AG10803 (cell line): ENCODE measurements at places on chromosomes 12 and 14.

DNA sequence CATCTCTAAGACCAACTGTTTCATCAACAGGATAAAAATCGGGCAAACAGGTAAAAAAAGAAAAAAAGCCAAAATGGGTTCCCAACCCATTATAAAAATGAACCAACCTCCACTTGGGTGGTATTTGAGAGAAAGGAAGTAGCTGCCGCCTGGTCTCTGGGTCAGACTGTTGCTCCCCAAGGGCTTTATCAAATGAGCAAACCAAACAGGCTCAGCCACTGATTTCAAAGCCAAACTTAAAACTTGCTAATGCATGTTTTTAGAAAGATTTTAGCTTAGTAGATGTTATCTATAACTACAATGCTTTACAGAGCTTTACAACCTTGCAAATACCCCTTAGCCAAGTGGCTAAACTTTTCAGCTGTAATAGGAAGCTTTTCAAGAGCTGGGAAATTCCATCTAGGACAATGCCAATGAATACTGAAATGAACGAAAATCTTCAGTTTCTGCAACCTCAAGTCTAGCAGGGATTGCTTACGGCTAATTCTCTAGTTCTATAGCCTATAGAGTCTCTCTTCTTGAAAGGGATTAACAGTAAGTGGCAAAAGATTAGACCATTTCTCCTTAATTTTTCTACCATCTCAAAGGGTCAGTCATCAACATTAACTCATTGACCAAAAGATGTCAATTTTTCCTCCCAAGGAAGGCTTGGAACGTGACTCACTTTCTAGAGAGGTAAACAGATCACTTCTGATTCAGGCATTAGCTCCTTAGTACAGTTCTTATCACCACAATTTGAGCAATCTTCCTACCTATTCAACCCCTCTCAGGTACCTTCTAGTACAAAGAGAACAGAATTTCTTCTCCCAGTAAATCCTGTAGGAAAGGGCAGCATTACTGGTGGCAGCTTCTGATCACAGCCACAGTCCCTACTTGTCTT is 4.2 kb downstream of the PPM1H start:
- DNase-seq: no peak

GRCh38 chr12:3106579-3106978 is 29.4 kb downstream of the TSPAN9 start:
- DNase-seq: no peak

- no peak for DNase-seq
These were observed 260.9 kb upstream of the USP15 start for GRCh38 chr12:61999311-61999710.

DNA sequence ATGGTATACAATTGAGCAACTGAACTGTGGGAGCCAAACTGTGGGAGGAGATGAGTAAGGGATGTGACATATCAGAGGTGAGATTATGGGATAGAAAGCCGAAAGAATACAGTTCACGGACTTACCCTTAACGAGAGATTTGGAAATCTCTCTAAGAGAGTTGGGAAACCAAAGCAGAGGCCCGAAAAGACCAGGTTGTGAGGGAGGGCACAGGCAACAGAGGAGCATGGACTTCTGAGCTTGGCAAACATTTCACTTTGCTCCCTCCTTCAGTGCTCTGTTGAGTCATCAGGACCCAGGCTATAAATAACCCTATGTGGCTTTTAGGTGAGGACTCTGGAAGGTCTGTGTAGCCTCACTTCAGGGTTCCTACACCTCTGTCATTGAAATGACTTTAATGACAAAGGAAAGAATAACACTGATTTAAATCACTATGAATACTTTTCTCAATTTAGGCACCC is 120.6 kb downstream of the TGFB3 start:
- DNase-seq: peak; percentile 61

- no peak for DNase-seq
These were observed 5.1 kb downstream of the SHMT2 start for GRCh38 chr12:57234571-57235016.

DNA sequence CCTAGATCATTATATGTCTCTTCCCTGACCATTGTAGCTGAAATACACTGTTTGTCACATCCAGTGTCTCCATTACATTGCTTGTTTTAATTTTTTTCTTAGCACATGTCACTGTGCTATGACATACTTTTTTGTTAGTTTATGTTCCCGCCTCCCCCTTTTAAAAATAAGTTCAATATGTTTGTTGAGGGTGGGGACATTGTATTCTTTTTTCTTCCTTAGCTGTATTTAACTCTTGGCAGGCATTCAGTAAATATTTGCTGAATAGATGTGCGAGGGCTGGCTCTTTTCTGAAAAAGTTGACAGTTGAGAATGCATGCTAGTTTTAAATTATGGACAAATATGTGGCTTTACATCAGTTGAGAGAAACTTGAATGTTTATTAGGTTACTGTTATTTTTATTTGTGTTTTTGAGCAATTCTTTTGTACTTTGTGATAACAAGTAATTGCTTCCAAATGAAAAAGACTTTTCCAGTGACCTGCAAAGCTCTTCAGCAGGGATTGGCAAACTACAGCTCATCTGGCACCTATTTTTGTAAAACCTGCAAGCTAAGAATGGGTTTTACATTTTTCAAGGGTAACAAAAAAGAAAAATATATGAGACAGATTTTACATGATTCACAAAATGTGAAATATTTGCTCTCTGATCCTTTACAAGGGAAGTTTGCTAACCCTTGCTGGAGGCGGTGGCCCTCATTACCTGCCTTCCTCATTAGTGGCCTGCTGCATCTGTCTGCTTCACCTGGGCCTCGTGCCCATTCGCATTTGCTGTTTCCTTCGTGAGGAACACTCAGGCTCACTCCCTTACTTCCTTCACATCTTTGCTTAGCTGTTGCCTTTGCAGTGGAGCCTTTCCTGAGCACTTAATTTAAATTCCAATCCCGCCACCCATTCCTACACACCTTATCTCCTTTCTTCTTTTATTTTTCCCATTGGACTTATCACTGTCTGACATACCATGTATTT is 229.4 kb downstream of the ERC1 start:
- no peak for DNase-seq

- no peak for DNase-seq
These were observed 117.2 kb upstream of the PMCH start for GRCh38 chr12:102314821-102315220.

DNA sequence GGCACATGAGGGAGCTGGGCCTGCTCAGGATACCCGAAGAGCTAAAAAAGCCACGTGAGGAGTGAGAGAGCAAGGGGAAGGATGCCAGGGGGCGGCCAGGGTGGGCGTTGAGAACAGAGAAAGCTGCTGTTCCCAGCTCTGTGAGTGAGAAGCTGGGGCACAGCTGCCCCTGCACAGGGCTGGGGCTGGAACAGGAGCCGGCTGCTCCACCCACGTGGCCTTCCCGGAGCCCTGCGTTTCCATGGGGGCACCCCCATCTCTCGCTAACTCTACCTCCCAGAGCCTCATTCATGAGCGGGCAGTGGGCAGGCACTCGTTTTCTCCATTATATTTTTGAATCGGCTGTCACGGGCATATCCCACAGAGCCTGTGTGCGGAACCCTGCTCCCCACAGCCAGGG is 42.7 kb downstream of the RFLNA start:
- DNase-seq: no peak

DNA sequence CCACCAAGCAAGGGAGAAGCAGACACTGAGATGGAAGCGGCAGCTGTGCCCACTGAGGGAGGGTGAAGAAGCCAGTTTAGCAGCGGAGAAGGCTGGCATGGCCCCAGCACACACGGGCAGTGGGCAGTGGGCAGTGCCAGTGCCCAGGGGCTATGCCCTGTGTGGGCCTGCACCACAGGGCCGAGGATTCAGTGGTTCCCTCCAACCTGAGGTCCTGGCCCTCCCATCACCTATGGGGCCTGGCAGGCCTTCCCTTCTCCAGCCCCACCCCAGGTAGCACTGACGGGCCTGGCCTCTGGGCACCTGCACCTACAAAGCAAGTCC is 81.1 kb downstream of the ITPK1 start:
- no peak for DNase-seq

DNA sequence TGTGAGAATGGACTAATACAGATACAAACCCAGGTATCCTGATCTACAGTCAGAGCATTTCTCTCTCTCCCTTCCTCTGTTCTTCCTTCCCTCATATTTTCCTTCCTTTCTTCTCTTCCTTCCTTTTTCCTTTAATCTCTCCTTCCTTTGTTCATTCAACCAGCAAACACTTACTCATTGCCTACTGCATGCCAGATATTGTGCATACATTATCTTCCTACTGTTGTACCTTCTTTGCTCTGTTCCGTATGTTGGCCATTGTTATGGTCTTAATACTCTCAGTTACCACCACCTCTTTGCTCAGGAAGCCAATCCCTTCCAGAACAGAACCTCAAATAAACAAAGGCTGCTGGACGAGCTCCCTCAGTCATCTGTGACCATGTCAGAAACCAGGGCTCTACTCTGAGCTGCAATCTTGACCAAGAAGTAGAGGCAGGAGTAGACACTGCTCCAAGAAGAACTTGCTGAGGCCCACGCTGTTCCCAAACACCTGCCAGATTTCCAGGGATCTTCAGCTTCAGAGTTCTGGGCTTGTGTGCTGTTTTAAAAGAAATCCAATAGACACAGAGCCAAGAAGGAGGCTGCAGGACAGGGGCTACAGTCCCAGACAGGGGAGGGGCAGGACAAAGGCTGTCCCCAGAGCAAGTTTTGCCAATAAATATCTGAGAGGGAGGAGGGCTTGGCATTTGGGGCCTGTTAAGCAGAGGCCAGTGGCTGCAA is 526.7 kb upstream of the TBX3 start:
- DNase-seq: no peak

- DNase-seq: peak; percentile 47
These were observed at the start of gene TRHDE for GRCh38 chr12:72272091-72272661. TSS of gene TRHDE (plus strand) at chr12:72272370. CDS start at chr12:72272644, 274 bp downstream.

DNA sequence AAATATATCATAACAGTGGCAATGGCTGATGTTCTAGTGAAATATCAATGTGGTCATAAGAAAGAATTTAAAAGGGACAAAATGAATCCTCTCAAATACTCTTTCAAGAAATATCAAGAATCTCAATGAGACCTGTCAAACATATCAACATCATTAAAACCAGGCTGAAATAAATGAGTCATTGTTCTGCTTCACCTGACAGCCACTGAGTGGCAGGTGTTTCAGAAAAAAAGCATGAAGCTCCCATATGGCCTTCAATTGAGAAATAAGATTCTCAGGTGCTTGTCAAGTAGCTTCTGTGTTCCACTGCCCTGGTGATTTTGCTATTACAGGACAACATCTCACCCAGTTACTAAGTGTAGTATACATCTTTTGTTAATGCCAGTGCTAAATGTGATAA is 21.5 kb downstream of the ANAPC5 start:
- DNase-seq: no peak

DNA sequence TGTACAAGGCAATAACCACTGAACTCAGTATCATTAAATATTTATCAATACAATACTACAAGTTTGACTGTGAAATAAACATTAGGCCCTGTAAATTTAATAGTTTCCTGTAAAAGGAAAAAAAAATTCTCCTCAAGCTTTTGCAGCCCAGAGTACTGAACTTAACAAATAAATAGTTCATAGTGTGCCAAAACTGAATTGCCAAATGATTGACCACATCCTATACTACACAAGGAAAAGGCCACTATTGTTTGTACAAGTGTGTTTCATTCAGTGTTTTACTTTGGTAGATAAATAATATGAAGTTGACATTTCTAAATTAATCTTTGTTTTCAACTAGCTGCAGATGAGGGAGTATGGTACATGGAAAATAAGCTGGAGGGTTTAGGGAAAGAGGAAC is 379.6 kb downstream of the FLRT2 start:
- no peak for DNase-seq

GRCh38 chr14:103194256-103195045 is 71.2 kb downstream of the TNFAIP2 start:
- peak; percentile 89 for DNase-seq

DNA sequence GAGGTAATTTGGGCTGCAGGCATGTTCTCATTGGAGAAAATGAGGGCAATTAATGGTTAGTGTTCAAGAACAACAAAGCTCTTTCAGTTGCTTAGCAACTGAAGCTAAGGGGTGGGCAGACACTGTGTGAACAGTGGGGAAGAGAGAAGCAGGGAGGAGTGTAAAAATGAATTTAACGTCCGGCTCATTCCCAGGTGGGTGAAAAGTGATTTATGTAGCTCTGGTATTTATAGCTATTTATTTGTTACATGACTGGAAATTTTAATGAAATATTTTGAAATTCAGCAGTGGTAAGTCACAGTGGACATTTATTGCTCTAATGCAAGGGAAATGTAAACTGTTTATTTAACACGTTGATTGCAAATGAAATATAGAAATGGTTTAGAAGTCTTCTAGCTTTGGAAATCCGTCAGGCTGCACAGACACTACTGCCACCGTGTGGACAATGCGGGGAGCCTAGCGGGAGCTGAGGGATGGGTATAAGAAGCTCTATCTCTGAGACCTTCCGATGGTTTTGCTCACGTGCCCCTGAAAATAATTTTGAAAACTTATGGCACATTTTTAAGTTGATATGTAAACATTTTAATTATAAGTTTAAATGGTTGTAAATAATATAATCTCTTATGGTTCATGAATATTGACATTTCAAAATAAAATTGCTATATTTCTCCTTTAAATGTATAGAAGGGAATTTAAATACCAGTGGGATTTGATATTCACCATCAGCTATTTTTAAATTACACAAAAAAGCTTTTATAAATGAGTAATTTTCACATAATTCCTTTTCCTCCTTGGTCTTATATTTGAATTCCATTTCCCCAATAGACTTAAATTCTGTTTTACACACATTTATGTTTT is 54.4 kb downstream of the E2F7 start:
- peak; percentile 71 for DNase-seq

GRCh38 chr12:40253936-40254335 is 29.1 kb downstream of the LRRK2 start:
- peak; percentile 69 for DNase-seq

- no peak for DNase-seq
These were observed 21.1 kb downstream of the MOAP1 start for GRCh38 chr14:93163564-93163963.

- no peak for DNase-seq
These were observed 34.1 kb downstream of the CCDC85C start for GRCh38 chr14:99569725-99570543.

DNA sequence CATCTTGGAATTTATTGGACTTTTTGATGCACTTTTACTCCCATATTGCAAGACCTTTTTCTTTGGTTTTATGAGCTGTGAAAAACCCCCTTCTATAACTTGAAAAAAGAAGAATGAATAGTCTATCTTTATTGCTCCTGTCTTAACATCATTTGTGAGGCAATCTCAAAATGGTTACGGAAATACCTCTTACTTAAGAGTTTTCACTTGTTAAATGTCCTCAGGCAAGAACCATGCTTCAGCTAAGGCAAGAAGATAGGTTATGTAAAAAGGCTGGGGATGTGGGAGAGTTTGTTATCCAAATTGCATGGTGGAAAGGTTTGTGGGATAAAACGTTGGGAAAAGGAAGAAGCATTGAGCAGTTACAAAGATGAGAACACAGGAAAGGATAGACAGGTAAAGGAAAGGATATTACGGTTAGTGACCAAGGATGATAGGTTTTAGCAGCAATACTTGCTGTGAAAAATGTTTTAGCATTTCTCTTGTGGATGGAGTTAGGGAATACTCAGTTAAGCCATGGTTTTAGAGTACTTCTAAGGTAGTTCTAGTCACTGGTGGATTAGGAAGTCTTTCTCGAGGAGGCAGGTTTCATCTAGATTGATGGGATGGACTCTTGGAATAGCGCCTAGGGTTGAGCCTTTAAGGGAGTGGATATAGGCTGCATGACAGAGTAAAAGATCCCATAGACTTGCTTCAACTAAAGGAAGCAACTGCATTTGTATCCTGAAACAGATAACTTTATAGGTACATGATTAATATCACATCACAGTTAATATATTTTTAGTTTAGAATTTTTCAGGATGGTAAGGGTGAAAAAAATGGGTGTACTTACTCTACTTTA is 30.3 kb downstream of the MDM2 start:
- no peak for DNase-seq

- no peak for DNase-seq
These were observed 21.5 kb downstream of the FAM222A start for GRCh38 chr12:109735051-109735521.
